ENCODE measurements at places on chromosomes 3 and 15.

- DNase-seq, result no peak
Measured at GRCh38 chr3:113148284-113148683, 63.1 kb upstream of the BOC start.

GRCh38 chr15:57436961-57437360, 60.7 kb downstream of the CGNL1 start:
- no peak for DNase-seq

DNA sequence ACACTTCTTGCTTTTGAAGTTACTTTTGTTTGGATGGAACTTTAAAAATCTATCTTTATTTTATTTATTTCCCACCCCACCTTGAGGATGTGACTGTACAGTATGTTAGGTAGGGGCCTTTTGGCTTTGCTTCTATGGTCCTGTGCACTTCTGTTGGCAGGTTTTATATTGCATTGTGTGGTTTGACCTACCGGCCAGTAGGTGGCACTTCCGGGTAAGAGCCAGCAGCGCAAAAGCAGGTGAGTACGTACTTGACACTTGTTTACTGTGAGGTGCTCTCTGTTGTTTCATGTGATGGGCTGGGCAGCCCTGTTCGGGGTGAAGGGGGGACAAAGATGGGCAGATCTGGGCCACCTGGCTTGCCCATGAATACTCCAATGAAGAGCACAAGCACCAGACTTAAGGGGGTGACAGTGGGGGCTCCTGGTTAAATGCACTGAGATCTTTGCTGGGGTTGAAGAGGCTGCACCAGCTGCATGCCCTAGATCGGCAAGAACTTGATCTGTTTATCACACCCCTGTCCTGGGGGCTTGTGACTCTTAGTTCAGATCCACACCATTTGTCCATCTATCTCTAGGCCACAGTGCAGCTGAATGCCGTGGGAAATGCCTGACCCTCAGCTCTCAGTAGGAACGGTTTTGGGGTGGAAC, 131.6 kb downstream of the NLGN1 start:
- no peak for DNase-seq

GRCh38 chr3:69250014-69250413, 127.6 kb upstream of the LMOD3 start:
- no peak for DNase-seq

GRCh38 chr15:57319919-57320560, 56.3 kb upstream of the CGNL1 start:
- no peak for DNase-seq

GRCh38 chr3:22660606-22661005, 542.5 kb upstream of the UBE2E2 start:
- no peak for DNase-seq

DNA sequence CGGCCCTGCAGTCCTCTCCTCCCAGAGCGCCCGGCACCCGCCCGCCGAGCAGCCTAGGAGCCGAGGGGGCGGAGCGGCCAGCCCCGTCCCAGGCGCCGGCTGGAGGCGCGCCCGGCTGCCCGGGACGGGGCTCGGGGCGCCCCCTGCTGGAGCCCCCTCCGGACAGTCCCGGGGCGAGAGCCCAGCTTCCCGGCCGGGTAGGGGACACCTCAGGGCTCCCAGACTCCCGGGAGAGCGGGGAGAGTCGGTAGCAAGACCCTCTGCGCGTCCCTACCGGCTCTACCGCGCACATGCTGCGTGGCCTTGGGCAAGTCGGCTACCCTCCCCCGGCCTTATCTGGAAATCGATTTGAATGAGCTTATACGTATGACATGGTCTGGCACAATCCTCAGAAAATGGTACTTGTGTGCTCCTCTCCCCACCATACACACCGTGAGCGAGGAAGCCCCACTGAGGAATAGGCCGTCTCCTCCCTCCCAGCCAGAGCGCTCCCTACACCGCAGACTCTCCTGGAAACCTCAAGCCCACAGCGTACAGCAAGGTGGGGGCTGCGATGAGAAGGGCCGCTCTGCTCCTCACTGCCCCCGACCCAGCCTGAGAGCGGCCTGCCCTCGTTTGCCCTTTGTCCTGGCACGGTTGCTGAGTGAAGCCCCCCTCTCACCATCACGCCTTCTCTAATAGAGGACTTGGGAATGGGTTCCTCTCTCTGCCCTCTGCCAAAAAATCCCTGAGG, at the start of gene DAPK2:
TSS of gene DAPK2 (minus strand) at position 65 of the 733 bp plus-strand sequence. CDS start 6,224 bp downstream, outside the sequence.
- peak; percentile 83 for DNase-seq

DNA sequence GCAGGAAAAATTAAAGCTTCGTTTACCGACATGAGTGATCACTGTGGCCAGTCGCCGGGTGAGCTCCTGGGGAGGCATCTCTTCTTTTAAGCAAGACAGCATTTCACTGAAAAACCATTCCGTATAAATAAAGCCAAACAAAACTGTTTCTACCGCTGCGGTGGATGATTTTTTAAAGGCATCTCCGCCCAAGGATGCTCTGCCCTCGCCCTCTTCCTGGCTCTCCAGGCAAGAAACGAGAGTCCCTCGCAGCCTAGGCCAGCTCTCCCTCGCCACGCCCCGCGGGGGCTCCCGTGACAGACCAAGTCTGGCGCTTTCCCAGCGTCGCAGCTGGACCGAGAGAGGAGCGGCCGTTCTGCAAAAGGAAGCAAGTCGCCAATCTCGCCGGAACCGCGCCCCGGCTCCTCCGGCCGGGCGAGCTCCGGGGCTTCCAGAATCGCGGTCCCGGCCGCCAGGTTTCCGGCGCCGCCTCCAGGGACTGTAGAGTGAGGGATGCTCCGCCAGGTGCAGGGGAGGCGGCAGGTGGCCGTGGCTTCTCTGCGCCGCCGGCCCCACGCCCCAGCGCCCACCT, 458 bp downstream of the MCF2L2 start:
- peak; percentile 60 for DNase-seq

- peak; percentile 62 for DNase-seq
Measured at GRCh38 chr3:32391643-32392535, at the start of gene CMTM7. CMTM7 (plus strand) TSS chr3:32391853; CDS start chr3:32391907, 54 bp downstream.

GRCh38 chr3:172137287-172138192, 98.2 kb downstream of the FNDC3B start:
- no peak for DNase-seq

GRCh38 chr3:186099178-186099577, 9.7 kb downstream of the ETV5 start:
- peak; percentile 44 for DNase-seq

- DNase-seq, result no peak
Measured at GRCh38 chr15:63530752-63531299, 26.4 kb downstream of the USP3 start.

- peak; percentile 53 for DNase-seq
Measured at GRCh38 chr15:101244036-101244781, 7.6 kb downstream of the CHSY1 start.

- DNase-seq, result peak; percentile 51
Measured at GRCh38 chr3:29922992-29923746, 642.3 kb downstream of the RBMS3 start.

GRCh38 chr15:51861557-51862359, 32.3 kb downstream of the TMOD3 start:
- no peak for DNase-seq

DNA sequence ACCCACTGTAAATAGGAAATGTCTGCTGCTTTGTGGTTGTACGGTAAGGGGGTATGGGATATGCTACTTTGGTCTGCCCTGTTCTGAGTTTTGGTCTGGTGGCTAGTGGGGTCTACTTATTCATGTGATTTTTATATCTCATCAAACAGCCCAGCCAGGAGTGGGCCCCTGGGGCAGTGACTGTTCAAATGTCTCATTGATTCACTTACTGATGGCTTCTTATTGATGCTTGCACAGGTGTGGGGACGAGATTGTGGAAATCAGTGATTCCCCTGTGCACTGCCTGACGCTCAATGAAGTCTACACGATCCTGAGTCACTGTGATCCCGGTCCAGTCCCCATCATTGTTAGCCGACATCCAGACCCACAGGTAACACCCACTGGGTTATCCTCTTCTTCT, 38.5 kb downstream of the STARD5 start:
- DNase-seq, result no peak

GRCh38 chr15:100032358-100033085, 299.3 kb upstream of the LYSMD4 start:
- no peak for DNase-seq

- no peak for DNase-seq
Measured at GRCh38 chr3:195820186-195820585, 8.5 kb upstream of the MUC4 start.

DNA sequence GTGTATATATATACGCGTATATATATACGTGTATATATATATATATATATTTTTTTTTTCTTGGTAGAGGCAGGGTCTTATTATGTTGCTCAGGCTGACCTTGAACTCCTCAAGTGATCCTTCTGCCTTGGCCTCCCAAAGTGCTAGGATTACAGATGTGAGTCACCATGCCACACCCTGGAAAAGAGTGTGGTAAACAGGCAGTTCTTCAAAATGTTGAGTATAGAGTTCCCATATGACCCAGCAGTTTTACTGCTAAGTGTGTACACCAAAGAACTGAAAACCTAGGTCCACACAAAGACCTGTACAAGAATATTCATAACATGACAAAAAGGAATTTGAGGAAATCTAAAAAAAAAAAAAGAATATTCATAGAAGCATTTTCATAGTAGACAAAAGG, 71.8 kb upstream of the GCNT3 start:
- DNase-seq, result no peak

DNA sequence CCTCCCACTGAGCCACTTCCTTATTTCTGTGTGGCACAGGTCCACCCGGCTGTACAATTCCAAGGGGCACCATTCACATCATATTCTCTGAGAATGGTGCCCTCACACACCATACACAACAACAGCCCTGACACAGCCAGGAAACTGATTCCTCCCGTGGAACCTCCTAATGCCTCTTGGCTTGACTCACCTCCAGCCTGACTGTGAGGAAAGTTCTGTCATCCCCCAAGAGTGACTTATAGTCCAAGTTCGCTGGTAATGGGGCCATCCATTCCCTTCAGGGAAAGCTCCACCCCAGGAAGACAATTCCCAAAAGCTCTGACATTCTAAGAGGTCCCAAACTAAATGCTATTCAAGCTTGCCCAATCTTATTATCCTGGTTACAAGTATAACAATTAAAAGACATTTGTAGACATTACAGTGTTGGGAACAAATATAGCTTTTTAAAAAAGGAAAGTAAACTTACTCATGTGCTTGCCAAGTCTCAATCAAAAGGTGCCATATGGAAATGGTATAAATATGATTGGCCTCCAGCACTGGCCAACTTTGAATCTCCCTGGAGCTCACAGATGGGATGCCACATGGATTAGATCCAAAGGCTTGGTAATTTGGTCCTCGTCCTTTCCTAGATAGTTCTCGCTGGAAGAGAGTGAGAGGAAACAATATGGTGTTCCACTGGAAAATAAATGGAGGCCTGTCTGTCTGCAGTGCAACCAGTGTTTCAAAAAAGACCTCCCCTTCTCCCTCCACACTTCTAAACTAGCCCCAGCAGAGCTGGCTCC, 56.3 kb upstream of the PSMD6 start:
- no peak for DNase-seq

DNA sequence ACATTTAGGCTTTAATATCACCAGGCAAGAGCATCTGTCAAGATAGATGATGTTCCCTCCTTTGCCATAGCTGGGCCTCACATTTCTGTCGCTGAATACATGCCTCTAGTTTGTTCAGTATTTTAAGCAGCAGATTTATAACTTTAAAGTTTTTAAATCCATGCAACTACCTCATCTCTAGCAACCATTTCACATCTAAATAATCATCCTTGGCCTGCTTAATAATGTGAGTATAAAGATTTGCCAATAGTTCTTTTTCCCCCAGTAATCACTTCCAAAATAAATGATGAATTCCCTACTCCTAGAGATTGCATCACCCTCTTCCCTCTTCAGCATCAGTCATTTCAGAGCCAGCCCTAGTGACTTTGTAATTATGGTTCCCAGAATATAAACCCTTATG, 36.2 kb upstream of the FILIP1L start:
- DNase-seq, result peak; percentile 12

DNA sequence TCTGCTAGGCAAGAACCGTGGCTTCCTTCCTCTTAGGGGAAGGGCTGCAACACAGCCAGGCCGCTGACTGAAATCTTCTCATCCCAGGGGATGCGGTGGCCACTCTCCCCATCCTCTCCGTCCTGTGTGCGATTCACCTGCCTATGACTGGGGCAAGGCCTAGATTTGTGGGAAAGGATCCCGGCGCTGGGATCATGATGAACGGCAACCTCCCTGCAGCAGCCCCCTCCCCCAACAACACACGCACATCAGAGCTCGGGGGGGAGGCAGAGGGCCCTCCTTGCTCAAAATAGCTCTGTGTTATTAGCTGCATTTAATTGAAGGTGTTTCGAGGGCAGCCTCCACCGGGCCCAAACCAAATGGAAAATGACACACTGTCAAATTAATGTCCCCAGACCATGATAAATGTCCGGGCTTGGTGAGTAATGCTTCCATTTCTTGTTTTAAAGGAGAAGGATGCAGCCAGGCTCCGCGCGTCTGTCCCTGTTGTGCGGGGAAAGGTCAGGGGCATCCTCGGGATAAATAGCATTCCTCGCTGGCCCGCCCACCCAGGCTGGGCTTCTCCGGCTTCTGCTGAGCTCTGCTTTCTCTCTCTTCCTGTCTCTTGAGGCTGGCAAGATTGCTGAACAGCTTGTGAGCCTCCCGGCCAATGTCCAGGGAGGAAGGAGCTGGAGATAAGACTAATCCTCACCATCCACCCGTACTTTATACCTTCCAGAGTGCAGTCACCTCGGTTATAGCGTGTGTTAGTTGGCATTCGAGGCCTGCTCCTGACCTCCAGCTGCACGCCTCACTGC, 56.4 kb upstream of the TLE3 start:
- peak; percentile 29 for DNase-seq

GRCh38 chr3:118088696-118089095, 946.0 kb downstream of the IGSF11 start:
- no peak for DNase-seq

DNA sequence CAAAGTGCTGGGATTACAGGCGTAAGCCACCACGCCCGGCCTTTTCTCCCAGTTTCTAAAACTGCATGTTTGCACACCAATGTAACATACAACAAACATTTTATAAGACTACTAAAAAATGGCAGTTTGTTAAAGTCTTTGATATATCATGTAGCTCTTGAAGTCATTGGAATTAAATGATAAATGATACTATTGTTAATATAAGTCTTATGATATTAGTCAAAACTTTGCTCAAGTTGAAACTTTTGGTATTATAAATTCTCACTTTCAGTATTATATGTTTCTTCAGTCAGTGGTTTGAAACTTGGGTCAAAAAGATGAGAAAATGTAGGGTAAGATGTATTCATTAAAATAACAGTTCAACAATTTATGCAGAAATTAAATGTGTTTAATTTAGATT, 117.6 kb upstream of the TBL1XR1 start:
- no peak for DNase-seq

DNA sequence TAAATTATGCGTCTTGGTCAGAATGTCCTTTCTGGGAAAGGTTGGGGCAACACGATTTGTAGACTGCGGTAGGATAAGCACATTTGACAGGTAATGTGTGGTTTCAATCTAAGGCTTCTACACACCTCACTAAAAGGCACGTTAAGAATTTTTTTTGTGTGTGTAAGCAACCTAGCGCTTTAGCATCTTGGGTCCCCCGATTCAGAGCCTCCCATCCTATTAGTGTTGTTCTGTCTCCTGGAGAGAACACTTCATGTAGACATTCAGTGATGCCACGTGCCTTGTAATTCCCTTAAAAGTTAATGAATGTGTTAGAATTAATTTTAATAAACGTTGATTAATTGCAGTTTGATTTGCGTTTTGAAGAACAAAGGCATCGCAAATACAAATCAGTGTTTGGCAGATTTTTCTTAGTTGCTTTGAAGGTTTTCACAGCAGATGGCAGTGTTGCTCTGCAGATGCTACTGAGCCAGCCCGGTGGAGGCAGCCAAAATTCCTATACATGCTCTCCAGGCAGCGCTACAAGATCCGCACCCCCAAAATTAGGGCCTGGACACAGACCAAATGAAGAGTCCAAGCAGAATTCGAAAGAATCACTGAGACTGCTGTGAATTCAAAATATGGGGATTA, 63.5 kb downstream of the OTOL1 start:
- peak; percentile 3 for DNase-seq

GRCh38 chr15:89888214-89888804, 5.5 kb downstream of the AP3S2 start:
- peak; percentile 34 for DNase-seq

Data from hepatic stellate cell (primary cell).